ENCODE measurements at places on chromosomes 3 and 15.

GRCh38 chr15:26848498-26848897 lies 18.4 kb upstream of the GABRA5 start:
- DNase-seq = no peak

DNA sequence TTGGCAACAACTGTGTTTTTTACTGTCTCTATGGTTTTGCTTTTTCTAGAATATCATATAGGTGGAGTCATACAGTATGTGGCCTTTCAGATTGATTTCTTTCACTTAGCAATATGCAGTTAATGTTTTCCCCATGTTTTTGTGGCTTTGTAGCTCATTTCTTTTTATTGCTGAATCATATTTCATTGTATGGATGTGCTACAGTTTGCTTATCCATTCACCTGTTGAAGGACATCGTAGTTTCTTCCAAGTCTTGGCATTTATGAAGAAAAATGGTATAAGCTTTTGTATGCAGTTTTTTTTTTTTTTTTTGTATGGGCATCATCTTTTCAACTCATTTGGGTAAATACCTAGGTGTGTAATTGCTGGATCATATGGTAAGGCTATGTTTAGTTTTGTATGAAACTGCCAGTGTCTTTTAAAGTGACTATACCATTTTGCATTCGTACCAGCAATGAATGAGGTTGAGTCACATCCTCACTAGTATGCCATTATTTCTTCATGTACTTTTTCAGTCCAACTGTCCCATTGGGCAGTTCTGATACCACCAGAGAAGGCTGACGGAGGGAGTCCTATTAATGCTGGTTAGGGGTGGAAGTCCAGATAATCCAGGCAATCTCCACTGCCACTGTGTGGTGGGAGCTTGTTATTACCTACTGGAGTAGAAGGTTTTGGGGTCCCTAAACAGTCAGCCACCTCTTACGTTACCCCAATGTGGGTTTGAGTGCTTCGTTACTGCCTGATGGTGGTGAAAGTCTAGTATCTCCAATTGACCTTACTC lies 210.5 kb downstream of the DOCK3 start:
- DNase-seq = no peak

DNA sequence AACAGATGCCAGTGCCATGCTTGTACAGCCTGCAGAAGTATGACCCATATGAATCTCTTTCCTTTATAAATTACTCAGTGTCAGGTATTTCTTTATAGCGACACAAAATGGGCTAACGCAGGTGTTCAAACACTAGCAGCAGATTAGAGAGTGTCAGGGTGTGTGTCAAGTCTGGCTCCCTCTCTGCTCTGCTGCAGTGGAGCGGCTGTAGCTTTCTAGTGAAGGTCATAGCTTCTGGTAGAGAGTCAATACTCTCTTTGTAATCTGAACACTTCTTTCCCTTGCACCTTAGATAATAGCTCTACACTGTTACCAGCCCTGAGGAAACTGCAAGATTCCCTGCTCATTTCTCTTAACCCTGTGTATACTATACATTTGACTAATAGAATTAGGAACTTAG lies 483.2 kb upstream of the TGFBR2 start:
- no peak for DNase-seq

DNA sequence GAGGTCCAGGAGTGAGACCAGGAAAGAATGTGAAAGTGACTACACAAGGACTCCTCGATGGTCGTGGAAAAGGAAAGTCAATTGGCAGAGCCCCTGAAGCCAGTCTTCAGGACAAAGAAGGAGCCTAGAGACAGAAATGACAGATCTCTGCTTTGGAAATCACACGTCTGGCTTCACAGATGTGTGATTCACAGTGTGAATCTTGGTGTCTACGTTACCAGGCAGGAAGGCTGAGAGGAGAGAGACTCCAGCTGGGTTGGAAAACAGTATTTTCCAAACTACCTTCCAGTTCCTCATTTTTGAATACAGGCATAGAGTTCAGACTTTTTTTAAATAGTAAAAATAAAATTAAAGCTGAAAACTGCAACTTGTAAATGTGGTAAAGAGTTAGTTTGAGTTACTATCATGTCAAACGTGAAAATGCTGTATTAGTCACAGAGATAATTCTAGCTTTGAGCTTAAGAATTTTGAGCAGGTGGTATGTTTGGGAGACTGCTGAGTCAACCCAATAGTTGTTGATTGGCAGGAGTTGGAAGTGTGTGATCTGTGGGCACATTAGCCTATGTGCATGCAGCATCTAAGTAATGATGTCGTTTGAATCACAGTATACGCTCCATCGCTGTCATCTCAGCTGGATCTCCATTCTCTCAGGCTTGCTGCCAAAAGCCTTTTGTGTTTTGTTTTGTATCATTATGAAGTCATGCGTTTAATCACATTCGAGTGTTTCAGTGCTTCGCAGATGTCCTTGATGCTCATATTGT lies 6.0 kb downstream of the CCR2 start:
- peak; percentile 13 for DNase-seq

GRCh38 chr3:61669668-61670299 lies 108.4 kb downstream of the PTPRG start:
- DNase-seq = no peak

- DNase-seq = no peak
Observed at GRCh38 chr3:183085634-183086390, 13.5 kb downstream of the MCCC1 start.

DNA sequence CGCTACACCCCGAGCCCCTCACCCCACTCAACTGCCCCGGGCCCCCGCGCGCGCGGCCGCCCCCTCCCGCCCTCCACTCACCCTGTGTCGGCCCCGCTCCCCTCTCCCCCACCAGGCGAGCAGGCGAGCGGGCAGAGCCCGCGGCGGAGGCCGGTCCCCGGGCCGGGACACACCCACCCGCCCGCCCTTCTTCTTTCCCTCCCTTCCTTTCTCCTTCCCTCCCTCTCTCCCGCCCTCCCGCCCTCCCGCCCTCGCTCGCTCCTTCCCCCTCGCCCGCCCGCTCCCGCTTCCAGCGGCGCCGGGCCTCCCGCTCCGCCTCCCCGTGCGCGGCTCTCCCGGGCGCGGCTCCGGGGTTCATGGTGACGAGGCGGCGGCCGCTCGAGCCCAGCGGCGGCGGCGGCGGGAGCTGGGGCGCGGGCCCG lies at the start of gene CTDSPL:
TSS of gene CTDSPL (plus strand) at position 261 of the 422 bp plus-strand sequence. CDS start 320 bp downstream, outside the sequence.
- no peak for DNase-seq

DNA sequence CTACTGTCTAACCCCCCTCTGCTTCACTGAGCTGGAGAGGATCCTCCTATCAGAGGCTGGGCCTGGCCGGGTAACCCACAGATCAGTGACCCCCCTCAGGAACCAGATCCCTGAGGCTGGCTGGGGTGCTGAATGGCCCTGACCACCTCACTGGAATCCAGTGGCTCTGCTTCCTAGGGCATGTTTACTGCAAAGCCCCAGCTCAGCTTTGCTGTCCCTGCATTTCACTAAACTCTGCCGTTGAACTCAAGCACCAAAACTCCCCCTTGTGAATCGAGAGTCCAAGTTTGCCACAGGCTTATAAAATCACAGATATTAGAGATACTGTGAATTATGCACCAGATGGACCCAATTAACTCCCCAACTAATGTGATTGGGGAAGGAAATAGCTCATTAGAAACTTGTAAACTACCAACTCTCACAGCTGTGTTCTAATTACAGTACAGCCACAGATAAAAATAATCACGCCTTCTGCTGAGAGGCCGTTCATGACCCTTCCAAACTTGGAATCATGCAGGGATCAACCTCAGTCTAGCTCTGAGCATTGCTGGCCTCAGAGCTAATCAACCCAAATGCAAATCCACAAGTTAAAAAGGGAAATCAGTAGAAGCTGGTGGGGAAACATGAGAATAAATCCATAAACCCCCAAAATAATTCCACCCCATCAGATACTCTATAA lies 47.0 kb downstream of the OCA2 start:
- no peak for DNase-seq

- no peak for DNase-seq
Observed at GRCh38 chr3:53579636-53580035, 85.2 kb downstream of the CACNA1D start.

GRCh38 chr3:131223373-131224289 lies 157.9 kb upstream of the NUDT16 start:
- DNase-seq = no peak

DNA sequence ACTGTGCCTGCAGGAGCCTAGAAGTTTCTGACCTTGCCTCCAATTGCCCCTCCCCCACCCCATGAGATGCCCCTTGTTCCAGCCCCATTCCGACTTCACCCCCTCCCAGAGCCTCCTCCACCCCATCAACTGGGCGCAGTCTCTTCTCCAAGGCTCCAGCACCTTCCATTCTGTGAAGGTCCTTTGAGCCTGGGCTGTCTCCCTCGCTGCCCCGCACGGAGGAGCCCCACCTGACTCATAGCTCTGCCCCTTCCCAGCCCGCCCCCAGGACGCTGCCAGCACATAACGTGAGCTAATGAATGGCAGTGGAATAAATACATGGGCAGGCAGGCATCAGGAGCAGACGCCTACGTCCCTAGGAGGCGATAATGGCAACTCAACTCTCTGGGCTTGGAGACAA lies 113.1 kb downstream of the NUP210 start:
- no peak for DNase-seq

GRCh38 chr15:78266229-78266628 lies 1.9 kb downstream of the DNAJA4 start:
- DNase-seq = no peak

DNA sequence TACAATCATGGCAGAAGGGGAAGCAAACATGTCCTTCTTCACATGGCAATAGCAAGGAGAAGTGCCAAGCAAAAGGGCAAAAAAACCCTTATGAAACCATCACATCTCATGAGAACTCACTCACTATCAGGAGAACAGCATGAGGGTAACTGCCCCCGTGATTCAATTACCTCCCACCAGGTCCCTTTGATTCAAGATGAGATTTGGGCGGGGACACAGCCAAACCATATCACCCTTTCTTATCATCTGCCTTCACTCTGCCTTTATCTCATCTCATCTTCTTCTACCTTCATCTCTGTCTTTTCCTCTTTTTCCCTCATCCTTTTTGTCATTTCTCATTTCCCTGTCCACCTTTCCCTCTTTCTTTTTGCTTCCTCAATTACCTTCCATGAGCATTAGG lies 149.6 kb downstream of the AGBL1 start:
- DNase-seq = no peak

DNA sequence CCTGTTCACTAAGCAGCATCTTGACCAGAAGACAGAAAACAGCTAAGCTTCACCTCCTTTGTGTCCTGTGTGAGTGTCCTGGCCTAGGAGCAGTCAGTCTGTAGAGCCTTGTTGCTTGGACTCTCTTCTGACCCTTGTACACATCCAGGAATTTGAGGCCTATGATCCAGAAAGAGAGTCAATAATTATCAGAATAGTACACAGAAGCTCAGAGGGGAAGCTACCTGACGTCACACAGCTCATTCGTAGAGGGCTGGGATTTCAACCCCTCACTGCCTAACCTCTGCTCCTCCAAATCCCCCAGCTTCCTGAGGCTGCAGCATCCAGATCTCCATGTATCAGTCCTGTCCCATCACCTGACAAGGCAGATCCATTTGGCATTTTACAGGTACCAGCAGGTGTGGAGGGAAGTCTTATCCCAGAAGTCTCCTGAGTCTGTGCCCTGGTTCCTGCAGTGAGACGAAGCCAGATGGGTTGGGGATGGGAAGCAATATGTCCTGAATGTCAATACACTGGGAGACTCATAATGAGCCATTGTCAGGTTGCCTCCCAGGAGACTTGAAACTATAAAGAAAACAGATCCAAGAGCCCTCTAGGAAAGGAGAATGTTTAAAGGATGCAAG lies 203.1 kb downstream of the MINAR1 start:
- no peak for DNase-seq

DNA sequence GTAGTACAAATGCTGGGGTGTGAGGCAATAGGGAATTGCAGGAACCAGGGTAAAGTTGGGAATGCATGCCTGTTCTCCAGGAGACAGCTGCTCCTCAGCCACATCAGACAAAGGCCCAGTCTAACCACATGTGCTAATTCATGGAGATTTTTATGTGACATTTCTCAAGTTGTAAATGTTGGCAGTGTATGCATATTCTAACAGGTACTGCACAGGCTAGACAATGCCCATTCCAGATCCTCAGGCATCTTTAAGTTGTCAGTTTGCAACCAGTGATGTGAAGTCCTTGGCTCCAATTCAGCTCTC lies 84.9 kb downstream of the EEFSEC start:
- DNase-seq = no peak

- DNase-seq = no peak
Observed at GRCh38 chr15:98330258-98330657, 318.1 kb upstream of the IGF1R start.

DNA sequence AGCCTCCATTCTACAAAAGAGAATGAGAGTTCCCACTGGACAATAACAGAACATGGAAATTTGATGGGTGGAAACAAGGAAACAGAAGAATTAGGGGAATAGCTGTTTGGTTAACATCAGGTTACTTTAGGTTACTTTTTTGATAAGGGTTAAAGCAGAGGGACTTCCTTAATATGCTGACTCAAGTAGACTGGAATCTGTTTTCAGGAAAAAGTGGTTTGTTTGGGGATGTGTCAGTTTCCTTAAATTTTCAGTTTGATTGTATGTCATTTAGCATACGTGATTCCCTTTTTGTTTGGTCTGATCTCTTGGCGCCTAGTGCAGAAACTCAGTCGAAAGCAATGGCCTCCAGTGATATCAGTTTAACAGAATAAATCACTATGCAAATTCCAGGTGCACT lies 411.8 kb upstream of the GRM7 start:
- no peak for DNase-seq

GRCh38 chr15:89874926-89875564 lies 18.7 kb downstream of the AP3S2 start:
- peak; percentile 78 for DNase-seq

- DNase-seq = no peak
Observed at GRCh38 chr15:93664213-93664956, 567.0 kb upstream of the MCTP2 start.

GRCh38 chr3:24460974-24461373 lies 33.7 kb downstream of the THRB start:
- DNase-seq = no peak

DNA sequence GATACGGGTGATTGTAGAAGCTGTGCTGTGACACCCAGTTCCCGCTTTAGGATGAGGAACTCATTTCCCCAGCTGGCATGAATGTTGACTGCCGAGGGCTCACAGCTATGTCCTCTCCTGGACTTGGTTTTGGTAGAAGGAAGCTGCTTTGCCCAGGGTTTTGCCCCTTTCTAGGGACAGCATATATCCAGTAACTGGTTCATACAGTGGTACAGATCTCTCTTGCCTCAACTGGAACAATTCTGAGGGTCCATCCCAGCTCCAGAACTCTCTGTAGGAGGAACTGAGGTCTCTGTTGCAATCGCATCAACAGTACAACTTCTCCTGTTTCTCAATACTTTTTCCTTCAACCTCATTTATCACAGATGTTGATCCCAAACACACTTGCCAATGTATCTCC lies 54.5 kb upstream of the FNDC3B start:
- no peak for DNase-seq
